Stromal cell of bone marrow (primary cell): ENCODE measurements at places on chromosomes 1 and 21.
A peak's percentile ranks its signal among the peaks of the same experiment; 100 is the strongest.

- DNase-seq: no peak
Measured at GRCh38 chr1:245677461-245678240, 522.9 kb downstream of the KIF26B start.

- no peak for DNase-seq
Measured at GRCh38 chr1:63870152-63870551, 96.3 kb downstream of the ROR1 start.

DNA sequence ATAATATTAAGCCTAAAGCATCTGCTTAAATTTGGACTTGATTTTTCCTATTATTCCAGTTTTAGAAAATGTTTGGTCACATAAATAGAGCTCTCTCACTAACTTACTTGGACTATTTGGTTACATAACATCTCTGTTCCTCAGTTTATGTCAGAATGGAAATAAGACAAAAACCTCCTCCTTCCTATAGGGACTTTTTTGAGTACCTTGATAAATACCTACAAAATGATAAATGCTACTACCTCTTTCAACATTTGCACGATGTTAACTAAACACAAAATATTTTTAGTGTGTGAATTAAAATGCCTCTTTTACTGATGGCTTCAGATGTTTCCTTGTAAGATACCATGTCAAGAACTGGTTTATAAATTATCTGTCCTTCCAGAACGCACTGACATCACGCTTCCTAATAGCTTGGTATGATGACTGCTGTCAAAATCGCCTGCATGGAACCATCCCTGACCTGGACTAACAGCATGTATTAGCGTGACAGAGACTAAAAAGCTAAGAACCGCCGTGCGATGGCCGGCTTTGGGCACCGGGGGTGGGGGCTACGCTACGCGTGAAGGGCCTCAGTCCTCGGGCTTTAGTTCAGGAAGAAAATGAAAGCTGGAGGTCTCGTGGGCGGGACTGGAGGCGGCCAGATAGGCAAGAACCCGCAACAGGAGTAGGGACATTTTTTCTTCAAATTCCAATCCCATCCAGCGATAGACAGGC lies 133.2 kb upstream of the BARHL2 start:
- peak; percentile 10 for DNase-seq

DNA sequence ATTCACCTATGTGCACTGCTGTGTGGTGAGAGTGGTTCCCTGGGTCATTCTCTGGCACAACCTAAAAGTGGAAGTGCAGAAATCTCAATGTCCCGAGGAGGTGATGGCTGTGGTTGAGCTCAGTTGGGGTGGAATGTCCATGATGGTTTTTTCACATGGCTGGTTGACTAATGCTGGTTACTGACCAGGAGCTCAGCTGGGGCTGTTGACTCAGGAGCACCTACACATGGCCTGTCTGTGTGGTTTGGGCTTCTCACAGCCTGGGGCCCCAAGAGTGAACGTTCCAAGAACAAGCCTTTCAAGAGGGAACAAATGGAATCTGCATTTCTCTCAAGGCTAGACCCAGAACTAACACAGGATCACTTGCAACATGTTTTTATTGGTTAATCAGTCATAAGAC lies 6.4 kb upstream of the KANK4 start:
- DNase-seq: peak; percentile 31

GRCh38 chr1:164622068-164622845 lies 63.3 kb downstream of the PBX1 start:
- DNase-seq: no peak

DNA sequence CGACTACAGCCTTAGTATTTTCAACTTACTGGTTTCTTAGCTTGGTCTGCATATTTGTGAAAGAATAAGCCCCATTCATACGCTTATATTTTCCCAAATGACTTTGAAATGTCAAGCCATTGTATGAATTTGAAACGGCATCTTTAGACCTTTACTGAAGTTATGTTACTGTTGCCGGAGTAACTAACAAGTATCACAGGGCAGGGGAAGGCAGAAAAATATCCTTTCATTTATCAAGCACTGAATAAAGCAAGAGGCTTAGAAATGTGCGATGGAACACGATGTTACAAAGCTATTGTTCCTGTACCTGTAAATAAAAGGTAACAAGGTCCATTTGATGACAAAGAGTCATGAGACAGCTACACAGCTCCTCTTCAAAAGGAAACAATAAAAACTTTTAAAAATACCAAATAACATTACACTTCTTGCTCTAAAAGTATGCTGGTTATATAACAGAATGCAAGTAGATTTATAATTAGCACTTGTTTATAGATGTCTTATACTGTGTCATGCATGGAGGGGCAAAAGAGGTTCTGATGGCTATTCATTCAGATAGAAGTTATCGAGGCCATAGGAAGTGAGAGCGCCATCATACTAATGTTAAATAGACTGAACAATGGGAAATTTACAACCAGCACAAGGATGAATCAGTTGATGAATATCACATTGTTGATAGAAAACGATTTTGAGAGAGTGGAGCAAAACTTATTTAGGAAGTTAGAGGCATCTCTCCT lies 322.6 kb downstream of the RGS7 start:
- no peak for DNase-seq

- DNase-seq: no peak
Measured at GRCh38 chr1:37323486-37324377, 150.6 kb upstream of the ZC3H12A start.

DNA sequence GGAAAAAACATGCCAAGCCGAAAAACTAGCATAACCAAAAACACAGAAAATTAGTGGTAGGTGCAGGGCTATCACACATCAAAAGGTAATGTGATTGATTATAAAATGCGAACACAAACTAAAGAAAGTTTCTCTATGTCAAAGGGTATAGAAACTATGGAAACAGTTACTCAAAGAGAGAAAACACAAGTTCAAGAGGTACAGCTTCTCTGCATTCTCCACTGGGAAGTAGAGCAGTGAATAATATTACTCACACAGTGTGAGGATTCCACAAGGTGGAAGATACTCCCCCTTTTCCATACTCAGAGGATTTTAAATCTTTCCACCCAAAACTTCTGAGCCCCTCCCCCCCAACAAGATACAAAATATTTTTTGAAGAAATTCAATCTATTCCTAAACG lies 18.6 kb downstream of the AKT3 start:
- no peak for DNase-seq

DNA sequence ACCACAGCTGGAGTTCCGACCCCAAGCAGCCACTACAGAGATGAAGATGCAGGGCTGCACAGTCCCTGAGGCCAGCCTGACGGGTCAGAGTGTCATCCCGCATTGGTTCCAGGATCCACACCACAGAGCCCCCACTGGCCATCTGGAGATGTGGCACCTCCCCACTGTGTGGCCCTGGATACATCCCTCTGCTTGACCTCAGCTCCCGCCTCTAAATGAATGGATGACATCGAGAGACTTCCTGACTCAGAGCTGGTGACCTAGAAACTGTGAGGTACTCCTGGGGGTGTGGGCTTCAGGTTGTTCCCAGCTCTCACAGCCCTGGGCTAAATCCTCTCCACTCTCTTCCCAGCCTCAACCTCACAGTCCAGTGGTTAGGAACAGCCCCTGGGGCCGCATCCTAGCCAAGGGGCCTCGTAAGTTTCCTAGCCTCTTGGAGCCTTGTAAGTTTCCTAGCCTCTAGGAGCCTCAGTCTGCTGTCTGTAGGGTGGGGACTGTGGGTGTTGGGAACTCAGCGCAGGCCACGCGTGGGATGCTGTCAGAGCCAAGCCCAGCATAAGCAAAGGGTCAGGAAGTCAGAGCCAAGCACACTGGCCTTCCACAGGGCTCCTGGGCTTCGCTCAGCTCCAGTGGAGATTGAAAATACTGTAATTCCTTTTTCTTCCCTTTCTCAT lies 87.5 kb upstream of the RUNX3 start:
- DNase-seq: peak; percentile 21

DNA sequence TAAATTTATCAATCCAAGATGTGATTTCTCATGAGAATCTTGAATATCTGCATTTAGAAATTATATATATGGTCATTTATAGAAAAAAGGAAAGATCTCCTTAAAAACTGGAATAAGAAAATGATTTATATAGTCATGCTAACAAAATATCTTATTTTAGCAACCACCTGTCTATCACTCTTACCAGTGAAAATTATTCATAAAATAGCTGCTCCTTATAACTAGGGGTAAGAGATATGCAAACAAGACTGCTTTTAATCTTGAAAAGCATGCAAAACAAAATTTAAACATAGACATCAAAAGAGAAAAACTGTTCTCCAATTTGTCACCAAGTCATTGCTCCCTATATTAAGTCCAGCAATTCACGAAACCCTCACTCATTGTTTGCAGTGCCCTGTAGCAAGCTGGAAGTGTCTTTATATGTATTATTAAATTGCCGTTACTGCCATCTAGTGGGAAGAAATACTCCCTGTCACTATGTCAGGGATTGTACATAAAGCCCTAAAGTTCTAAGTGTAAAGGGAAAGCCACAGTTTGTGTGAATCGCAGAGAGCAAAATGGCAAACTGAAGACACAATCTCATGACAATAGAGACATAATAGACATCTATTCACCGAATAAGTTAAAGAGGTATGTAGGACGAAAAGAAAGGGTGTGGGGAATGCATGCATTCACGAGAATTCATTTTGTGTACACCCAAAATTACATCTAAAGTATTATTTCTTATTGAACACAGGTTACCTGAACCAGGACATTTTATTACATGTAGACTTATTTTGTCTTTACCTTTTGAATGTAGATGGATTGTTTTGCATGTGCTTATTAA lies 600.5 kb downstream of the USP25 start:
- peak; percentile 63 for DNase-seq

DNA sequence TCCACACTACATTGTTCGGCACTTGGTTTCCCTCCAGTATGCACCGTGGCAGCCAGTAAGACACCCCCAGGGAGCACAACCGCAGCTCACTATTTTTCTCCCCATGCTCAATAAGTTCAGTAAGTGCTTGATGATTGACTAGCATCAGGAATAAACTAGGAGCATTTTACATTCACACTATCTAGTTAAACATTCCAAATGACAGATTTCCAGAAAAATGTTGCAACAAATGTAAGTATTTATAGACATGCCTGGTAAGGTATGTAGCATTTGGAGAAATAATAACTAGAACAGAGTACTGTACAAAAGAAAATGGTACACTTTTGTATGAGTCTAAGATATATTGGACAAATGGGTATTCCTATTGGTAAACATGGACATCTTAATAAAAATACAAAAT lies 92.9 kb downstream of the SLC45A1 start:
- DNase-seq: no peak

GRCh38 chr1:93143769-93144168 lies 36.4 kb downstream of the TMED5 start:
- no peak for DNase-seq

GRCh38 chr1:83090195-83090594 lies 908.7 kb downstream of the TTLL7 start:
- no peak for DNase-seq

DNA sequence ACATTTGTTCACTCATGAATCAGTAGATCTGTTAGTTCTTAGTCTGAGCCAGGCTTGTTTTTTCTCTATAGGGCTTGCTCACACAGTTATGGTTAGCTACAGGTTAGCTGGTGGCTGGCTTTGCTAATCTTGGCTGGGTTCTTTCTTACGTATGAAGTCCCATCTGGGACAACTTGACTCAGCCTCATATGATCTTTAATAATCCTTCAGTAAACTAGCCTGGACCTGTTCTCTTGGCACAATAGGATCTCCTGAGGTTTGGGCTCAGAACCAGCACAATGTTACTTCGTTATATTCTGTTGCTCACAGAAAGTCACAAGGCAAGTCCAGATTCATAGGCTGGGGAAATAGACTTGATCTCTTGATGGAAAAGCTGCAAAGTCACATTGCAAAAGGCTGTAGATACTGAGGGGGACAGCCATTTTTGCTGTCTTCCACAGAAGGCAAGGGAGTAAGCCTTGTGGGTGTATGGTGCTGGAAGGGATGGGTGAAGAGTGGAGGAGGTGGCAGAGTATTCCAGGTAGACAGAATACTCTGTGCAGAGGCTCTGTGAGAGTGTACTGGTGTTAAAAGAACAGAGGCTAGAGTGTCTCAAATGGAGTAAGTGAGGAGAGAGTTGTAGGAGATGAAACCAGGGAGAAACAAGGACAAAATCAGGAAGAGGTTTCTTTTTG lies 24.4 kb downstream of the EFCAB7 start:
- DNase-seq: peak; percentile 99

DNA sequence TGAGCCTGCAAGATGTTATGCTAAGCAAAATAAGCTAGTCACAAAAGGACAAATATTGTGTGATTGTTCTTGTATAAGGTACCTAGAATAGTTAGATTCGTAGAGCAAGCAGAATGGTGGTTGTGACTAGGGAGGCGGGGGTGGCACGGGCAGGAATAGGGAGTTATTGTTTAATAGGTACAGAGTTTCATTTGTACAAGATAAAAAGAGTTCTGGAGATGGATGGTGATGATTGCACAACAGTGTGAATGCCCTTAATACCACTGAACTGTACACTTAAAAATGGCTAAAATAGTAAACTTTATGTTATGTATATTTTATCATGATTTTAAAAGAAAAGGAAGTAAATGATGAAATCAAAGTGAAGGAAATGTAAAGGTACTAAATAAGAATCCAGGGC lies 20.6 kb downstream of the LRRC42 start:
- DNase-seq: no peak

DNA sequence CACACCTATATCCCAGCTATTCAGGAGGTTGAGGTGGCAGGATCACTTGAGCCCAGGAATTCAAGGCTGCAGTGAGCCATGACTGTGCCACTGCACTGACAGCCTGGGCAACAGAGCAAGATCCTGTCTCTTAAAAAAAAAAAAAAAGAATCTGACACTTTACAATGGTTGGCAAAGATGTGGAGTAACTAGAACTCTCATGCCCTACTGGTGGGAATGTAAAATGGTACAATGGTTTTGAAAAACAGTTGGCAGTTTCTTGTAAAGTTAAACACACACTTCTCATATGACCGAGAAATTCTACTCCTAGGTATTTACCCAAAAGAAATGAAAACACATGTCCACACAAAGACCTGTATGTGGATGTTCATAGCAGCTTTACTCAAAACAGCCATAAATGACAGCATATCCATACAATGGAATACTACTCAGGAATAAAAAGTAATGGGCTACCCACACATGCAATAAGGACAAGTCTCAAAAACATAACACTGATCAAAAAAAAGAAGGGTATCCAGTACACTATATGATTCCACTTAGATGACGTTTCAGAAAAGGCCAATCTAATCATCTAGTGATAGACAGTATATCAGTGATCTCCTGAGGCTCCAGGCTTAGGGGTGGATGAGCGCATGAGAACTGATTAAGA lies 58.1 kb downstream of the HLCS start:
- no peak for DNase-seq

- no peak for DNase-seq
Measured at GRCh38 chr1:66968574-66968973, 43.8 kb downstream of the MIER1 start.

GRCh38 chr1:173122958-173123852 lies 72.5 kb upstream of the TNFSF18 start:
- peak; percentile 60 for DNase-seq

DNA sequence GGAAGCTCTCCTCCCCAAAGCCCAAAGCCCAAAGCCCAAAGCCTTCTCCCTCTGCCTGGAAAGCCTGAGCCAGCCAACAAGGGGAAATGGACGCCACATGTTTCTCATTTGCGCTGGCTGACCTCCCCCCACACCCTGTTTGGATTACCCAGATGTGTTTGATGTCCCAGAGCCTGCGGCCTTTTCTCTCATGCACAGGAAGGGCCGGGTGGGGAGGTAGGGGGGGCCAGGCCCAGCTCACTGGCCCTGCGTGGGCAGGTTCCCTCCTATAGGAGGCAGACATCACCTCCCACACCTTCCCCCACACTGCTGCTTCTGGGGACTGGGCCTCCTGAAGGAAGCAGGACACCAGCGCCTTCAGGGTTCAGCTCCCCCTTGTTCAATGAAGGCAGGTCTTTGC lies 116.3 kb downstream of the NAV1 start:
- no peak for DNase-seq

GRCh38 chr1:43271186-43272118 lies 1.7 kb downstream of the TMEM125 start:
- DNase-seq: no peak

GRCh38 chr1:14486401-14487201 lies 111.9 kb upstream of the KAZN start:
- DNase-seq: peak; percentile 98
